Glutamatergic neuron (in vitro differentiated cells): ENCODE measurements at places on chromosomes 7 and 10. TPM values are rescaled to one million over a fixed set of nuclear protein-coding genes. Genes with fewer than 3 reads are reported as not detected.
A peak's percentile ranks its signal among the peaks of the same experiment; 100 is the strongest.

DNA sequence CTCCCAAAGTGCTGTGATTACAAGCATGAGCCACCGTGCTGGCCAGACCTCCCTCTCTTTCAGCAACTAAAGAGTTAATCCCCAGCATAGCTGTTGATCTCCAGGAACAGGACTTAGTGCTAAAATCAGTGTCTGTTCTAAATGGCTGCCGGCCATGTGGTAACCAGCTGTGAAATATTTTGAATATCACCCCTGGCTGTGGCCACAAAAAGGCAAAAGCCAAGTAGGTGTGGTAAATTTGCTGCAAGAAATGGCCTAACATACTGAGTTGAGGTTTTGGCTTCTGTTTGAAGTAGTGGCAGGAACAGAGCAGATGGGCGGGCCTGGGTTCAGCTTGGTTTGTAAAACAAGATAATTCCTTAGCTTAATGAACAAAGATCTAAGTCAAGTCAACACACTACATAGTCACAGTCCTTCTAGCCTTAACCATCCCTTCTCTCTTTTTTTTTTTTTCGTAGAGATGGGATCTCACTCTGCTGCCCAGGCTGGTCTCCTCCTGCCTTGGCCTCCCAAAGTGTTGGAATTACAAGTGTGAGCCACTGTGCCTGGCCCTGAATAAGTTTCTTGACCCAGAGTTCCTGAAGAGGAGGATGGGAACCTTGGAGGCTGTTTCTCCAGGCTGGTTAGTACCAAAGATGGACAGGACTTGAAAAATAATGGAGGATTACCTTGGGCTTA is 22.7 kb upstream of the AGFG2 start:
- H3K36me3 ChIP-seq = no peaks in the 10 kb centered on the region
- DNase-seq = no peak
- no peak overlapping the region for H3K4me3 ChIP-seq
- H3K4me1 ChIP-seq = no peaks in the 10 kb centered on the region
- peaks cover 2% of the 10 kb centered on the region for H3K27me3 ChIP-seq

DNA sequence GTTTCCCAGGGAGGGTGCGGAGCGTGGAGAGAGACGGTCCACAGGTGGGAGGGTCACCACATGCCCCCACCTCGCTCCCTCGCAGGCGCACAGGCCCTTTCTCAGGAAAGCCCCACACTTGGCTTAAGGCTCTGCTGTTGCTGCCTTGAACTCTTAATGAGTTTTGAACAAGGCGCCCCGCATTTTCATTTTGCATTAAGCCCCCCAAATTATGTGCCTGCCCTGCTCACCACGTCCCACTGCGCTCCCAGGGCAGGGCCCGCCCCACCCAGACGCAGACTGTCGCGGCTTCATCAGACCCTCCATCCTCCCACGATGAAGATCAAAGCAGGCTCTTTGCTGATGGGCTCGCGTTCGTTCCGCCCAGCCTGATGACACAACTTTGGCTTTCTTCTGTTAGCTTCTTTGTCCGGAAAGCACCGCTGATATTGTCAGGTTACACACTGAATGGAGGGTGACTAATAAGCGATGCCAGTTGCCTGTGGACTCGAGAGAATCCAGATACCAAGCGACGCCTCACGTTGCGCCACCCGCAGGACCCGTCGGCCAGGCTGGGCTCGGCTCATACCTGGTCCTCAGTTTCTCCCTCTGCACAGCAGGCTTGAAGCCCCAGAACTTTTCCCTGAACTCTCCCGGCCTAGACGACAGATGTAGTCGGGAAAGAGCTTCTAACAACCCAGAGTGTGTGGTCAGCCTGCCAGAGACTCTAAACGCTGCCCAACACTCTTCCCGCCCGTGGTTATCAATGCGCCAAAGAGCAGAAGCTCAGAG is 9.5 kb downstream of the CALML3 start:
- no peak overlapping the region for H3K27ac ChIP-seq
- DNase-seq = no peak
- H3K4me1 ChIP-seq = no peaks in the 10 kb centered on the region
- no peak overlapping the region for H3K4me3 ChIP-seq
- no peaks in the 10 kb centered on the region for H3K36me3 ChIP-seq

DNA sequence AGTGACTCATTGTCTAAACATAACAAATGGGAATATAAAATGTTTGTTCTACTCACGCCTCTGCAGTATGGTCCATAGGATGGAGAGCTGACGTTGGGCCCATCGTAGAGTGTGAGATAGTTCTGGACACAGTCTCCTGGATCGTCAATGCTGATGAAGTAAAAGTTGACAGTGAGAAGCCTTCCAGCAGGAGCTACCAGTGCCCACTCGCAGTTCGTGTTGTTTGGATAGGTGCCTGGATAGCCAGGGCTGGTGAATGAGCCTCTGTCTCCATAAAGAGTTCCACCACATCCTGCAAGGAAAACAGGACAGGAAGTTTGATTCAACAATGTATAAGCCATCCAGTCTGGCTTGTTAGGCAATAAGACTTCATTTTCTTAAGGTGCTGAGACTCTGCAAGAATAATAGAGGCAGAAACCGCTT is 79.6 kb downstream of the OR13A1 start:
- no peaks in the 10 kb centered on the region for H3K4me1 ChIP-seq
- no peak overlapping the region for H3K27ac ChIP-seq
- no peak for DNase-seq
- H3K27me3 ChIP-seq = no peaks in the 10 kb centered on the region
- no peak overlapping the region for H3K4me3 ChIP-seq

DNA sequence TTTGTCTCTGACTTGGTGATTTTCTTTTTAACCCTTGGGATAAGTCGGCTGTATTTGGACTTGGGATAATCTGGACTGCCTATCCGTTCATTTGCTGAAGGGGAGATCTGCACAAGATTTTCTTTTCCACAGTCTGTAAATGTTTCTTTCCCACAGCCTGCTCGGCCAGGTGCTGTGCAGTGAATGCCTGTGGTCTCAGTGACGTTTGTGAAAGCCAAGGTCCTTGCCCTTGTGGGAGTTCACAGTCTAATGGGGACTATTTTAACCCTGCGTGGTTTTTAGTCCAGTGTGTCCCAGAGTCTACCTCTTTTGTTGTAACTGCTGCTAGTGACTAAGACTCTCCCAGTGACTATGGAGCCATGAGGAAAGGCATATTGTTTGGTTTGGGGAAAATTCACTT is 8.9 kb downstream of the PNLIP start:
- H3K36me3 ChIP-seq = no peaks in the 10 kb centered on the region
- H3K4me3 ChIP-seq = no peak overlapping the region
- H3K27me3 ChIP-seq = no peaks in the 10 kb centered on the region
- no peak for DNase-seq
- H3K27ac ChIP-seq = no peak overlapping the region

- no peak overlapping the region for H3K4me3 ChIP-seq
- no peak overlapping the region for H3K27ac ChIP-seq
- no peak for DNase-seq
- H3K36me3 ChIP-seq = peaks cover 14% of the 10 kb centered on the region
- H3K27me3 ChIP-seq = no peaks in the 10 kb centered on the region
Measured at GRCh38 chr7:77293046-77293445, 93.4 kb upstream of the FGL2 start.

- H3K4me1 ChIP-seq = no peaks in the 10 kb centered on the region
- H3K36me3 ChIP-seq = no peaks in the 10 kb centered on the region
- no peaks in the 10 kb centered on the region for H3K27me3 ChIP-seq
- no peak overlapping the region for H3K4me3 ChIP-seq
- no peak for DNase-seq
Measured at GRCh38 chr7:17632384-17632783, 307.9 kb downstream of the SNX13 start.

GRCh38 chr7:98078197-98078870 is 28.3 kb upstream of the LMTK2 start:
- H3K27ac ChIP-seq = no peak overlapping the region
- H3K27me3 ChIP-seq = peaks cover 4% of the 10 kb centered on the region
- DNase-seq = no peak
- no peaks in the 10 kb centered on the region for H3K36me3 ChIP-seq

NKX1-2 gene
- 0.59 TPM for total RNA-seq

DNA sequence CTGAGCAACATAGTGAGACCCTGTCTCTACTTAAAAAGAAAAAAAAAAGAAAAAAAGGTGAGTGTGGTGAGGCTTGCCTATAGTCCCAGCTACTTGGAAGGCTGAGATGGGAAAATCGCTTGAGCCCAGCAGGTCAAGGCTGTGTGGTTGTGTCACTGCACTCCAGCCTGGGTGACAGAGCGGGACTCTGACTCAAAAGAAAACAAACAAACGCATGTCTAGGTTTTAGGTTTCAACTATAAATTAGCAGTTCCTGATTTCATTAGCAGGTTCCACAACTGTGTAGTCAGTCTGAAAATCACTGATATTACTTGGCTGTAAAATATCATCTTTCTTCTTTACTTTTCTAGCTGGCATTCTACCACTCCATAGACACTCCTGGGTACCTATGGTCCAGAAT is 155.7 kb upstream of the HGF start:
- H3K36me3 ChIP-seq = no peaks in the 10 kb centered on the region
- no peaks in the 10 kb centered on the region for H3K4me1 ChIP-seq
- no peaks in the 10 kb centered on the region for H3K27me3 ChIP-seq
- H3K4me3 ChIP-seq = no peak overlapping the region
- no peak overlapping the region for H3K27ac ChIP-seq

GRCh38 chr7:116445447-116446211 is 53.9 kb upstream of the CAV2 start:
- H3K4me3 ChIP-seq = no peak overlapping the region
- no peaks in the 10 kb centered on the region for H3K36me3 ChIP-seq
- peaks cover 6% of the 10 kb centered on the region for H3K4me1 ChIP-seq
- DNase-seq = no peak

GRCh38 chr7:42105554-42106358 is 131.3 kb downstream of the GLI3 start:
- DNase-seq = peak; percentile 35
- H3K27me3 ChIP-seq = no peaks in the 10 kb centered on the region
- H3K36me3 ChIP-seq = no peaks in the 10 kb centered on the region
- peaks cover 17% of the 10 kb centered on the region for H3K4me1 ChIP-seq

BHLHA15 gene
- total RNA-seq = not detected
